ENCODE measurements at places on chromosomes 5 and 9.

DNA sequence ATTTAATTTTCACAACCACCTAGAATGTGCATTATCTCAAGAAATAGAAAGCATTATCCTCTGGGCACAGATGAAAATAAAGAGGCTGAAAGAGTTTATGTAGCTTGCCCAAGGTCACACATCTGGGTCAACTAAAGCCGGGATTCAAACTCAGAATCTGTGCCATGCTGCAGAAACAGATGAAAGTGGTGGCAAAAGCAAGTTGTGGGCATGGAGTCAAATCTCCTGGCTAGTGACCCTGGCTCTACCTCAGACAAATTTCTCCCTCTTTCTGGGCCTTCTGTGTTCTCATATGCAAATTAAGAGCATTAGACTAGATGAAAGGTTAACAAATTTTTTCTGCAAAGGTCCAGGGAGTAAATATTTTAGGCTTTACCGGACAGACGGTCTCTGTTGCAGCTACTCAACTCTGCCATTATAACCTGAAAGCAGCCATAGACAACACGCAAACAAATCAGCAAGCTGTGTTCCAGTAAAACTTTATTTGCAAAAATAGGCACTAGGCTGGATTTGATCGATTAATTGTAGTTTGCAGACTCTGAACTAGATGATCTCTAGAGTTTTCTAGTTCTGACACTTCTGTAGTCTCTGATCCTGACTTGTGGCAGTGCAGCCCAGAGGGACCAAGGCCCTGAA, 6.0 kb upstream of the ADRA1B start:
- no peak for DNase-seq

DNA sequence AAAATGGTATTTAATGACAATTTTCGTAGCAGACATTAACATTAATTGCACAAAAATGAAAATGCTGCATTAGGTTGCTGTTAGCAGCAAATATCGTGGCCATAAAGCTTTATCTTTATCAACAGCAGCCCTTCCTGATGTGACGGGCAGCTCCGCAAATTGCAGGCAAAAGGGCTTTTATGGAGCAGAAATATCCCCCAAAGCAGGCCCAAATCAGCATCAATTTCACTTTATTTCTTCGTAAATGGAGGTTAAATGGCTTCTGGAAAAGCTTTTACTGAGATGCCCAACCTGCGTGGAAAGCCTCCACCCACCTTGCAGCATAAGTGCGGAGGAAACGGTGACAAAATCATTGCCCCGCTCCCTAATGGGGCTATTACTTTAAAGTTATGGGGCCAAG, 77.9 kb upstream of the BARHL1 start:
- no peak for DNase-seq

DNA sequence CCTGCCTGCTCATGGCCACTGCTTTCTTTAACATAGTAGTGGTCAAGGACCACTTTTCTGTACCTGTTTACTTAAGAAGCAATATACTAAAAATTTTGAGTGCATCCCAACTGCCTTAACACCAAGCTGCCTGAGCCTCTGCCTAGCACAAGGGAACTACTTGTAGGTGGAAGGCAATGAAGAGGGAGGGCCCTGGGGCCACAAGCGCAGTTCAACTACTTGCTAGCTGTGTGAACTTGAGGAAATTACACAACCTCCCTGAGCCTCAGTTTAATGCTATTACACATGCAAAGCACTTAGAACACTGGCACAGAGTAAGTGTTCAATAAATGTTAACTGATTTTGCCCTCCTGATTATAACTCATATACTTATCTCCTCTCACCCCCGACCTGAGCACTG, 6.3 kb downstream of the ARL15 start:
- DNase-seq = no peak

DNA sequence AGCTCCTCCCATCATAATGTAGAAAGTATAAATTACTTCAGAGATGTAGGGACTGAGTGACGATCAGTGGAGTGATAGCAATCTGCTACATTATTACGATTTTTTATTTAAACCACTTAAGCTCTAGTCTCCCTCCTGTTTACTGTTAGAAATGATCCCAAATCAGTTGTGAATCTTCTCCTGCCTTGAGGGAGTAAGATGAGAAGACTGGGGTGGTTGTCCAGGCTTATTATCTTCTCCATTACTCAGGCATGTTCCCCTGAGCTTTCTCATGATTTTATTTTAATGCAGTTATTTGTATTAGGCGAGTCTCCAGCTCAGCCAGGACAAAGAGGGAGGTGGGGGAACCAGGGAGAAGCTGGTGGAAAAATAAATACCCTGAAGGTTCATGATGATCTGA, 48.2 kb upstream of the CTNNA1 start:
- DNase-seq = no peak

DNA sequence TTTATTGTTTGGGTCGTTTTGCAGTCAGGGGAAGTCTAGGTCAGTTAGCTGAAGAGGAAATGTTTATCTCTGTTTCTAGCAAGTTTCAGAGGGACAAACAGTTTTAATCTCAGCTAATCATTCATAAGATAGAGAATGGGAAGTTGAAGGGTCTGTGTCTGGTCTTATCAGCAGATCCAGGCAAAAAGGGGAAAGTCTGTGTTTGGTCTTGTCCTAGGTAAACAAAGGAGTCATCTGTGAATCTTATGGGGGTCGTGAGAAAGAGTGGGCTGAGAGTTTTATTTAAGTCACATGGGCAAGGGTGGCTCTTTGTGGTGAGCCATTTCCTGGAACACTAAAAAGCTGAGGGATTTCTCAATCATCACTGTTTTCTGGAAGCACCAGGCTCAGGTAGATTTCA, 5.6 kb upstream of the SNCAIP start:
- no peak for DNase-seq

DNA sequence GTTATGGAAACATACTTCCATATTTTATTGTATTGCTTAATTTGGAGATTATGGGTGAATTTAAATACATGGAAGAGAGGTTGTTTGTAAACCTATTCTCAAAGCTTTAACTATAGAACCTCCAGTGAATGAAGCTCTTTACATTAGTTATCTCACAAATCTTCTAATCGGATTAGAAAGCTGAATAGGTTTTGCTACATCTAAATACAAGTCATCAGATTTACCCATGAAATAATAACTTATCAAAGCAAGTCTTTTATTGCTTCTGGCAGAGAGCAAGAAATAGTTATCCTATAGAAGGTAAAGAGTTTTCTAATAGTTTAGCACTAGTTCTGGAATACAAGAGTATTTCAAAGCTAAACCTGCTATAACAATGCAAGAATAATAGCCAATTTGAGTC, 104.4 kb upstream of the SREK1 start:
- no peak for DNase-seq

DNA sequence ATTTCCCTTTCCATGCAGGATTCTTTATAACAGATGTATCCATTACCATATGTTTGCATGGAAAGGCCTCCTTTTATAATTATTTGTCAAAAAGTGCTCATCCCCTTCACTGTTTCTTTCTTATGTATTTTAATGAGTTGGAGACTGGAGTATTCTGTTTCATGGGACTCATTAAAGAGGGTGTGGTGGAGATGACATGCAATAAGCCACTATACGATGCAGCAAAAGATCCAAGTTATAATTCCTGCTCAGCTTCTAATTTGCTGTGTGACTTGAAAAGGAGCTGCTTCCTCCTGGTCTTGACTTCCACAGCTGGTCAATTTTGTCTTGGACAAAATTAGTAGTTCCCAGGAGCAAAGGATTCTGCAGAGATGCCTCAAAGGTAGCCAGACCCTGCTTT, 13.9 kb downstream of the SGCD start:
- DNase-seq = no peak

- DNase-seq = no peak
These were observed 24.4 kb downstream of the IQGAP2 start for GRCh38 chr5:76427206-76428140.

DNA sequence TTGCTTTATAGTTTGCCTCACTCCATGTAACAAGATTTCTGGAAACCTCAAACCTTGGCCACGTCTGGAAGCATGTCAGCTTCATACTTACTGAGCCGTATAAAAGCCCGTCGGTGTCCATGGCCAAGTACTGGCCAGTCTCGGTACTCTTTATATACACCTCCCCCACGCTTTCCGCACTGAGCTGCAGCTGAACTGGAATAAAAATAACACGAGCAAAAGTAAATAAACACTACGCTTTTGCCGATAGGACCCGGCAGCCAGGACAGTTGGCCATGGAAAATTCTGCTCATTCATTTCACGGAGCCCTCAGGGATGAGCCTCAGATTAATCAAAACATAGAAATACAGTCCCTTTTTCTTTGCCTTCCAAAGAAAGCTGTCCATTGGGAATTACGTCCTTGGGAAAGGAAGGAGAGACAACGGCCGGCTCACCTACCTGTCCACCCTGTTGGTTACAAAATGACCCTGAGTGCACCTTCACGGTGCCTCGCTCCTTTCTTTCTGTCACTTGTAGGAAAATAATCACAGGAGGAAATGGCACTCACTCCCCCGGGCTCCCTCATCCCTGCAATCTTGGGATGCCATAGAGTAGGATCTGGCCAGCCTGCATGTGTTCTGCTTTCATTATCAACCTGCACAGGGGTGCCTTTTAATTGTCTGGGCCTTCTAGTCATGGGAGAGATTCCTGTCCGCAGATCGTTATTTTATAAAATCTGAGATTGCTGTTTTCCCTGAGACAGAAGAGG, 85.1 kb downstream of the FGF1 start:
- peak; percentile 29 for DNase-seq

DNA sequence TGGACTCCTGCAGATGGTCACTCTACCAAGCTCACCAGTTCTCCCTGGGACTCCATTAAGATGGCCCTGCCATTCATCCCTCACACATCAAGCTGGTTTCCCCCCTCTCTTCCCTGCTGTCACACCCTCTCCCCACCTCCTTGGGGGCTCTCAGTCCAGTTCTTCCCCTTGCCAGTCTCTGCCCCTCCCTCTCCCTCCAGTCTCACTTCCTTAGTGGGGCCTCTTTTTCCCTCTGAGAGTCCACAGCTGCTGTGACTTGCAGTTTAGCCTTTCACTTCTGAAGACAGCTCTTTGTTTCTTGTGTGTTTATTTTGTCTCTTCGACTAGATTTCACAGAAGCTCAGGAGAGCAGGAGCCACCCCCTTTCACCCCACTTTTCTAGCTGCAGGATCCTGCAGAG, 10.5 kb downstream of the DOCK2 start:
- DNase-seq = peak; percentile 45

GRCh38 chr5:75601996-75602395, 9.3 kb upstream of the ANKDD1B start:
- DNase-seq = no peak

DNA sequence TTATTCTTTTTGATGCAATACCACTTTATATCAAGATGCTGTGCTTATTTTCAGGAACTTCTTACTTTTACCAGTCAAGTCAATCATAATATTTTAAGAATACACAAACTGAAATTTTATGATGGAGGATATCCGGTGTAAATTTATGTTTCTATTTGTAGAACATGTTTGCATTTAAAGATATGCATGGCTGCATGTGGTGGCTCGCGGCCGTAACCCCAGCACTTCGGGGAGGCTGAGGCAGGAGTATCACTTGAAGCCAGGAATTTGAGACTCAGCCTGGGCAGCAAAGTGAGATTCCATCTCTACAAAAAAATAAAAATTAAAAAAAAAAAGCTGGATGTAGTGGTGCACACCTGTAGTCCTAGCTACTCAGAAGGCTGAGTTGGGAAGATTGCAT, 73.5 kb upstream of the ALDH1A1 start:
- no peak for DNase-seq

DNA sequence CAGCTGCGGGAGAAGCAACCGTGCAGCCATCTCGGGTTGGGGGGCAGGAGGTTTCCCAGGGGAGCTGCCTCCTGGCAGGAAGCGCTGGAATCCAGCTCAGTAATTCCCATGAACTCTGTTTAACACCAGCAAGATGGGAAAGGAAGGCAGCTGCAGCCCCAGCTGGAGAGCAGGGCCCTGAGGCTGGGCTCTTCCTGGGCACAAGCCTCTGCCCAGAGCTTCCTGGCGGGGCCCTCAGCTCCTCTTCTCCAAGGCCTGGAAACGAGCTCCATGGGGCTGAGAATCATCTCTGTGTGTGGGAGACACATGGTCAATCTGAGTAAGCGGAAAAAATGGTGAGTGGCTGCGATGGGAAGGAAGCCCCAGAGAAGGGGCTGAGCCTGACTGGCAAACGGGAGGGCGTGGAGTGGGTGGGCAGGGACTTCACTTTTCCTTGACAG, 6.3 kb downstream of the MRPL36 start:
- no peak for DNase-seq

- no peak for DNase-seq
These were observed 137.8 kb downstream of the SPOCK1 start for GRCh38 chr5:137361280-137361679.

DNA sequence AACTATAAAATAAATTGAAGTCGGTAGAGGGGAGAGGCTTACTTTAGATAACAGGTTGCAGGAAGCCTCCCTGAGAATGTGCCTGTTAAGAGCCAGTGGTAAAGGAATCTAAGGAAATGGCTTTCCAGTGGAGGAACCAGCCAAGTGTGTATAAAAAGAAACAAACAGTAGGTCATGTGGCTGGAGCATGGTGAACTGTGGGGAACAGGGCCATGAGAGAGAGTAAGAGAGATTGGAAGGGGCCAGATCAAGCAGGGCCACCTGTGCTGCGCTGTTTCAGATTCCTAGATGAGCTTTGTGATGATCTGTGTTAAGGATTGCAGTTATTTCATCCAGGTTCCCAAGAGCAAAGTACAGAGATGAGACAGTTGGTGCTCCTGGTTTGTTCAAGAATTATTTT, 152.7 kb upstream of the SGCD start:
- DNase-seq = no peak

DNA sequence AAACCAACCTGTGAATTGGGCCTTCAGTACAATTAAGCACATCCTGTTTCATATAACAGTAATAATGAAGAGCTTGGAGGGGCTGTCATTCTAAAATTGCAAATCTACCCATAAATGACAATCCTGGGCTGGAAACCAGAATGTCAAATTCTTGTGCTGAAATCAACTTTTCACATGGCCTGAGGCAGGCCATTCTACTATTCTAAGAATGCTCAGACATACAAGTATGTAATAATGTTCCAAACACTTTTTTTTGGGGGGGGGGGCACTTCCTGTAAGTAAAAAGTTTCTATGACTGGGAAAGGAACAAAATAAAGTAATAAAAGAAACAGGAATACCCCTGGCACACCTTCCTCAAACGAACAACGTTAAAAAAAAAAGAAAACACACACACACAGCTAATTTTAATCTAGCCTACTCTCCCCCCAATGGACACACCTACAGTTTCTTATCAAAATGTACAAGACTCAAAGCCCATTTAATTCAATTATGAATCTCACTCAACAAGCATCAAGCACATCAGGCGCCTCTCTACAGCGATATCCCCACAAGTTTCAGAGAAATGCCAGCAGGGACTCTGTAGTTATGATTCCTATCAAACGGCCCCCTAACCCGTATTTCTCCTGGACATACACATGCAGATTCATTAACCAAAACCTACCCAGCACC, 1.4 kb downstream of the ETF1 start:
- DNase-seq = no peak

- no peak for DNase-seq
These were observed 230.9 kb downstream of the CDH9 start for GRCh38 chr5:26807231-26808199.

All from Ammon's horn (tissue), 1 donor.